Immature natural killer cell (primary cell): ENCODE measurements at places on chromosomes 13 and 19. TPM values are rescaled to one million over a fixed set of nuclear protein-coding genes. Genes with fewer than 3 reads are reported as not detected.

DNA sequence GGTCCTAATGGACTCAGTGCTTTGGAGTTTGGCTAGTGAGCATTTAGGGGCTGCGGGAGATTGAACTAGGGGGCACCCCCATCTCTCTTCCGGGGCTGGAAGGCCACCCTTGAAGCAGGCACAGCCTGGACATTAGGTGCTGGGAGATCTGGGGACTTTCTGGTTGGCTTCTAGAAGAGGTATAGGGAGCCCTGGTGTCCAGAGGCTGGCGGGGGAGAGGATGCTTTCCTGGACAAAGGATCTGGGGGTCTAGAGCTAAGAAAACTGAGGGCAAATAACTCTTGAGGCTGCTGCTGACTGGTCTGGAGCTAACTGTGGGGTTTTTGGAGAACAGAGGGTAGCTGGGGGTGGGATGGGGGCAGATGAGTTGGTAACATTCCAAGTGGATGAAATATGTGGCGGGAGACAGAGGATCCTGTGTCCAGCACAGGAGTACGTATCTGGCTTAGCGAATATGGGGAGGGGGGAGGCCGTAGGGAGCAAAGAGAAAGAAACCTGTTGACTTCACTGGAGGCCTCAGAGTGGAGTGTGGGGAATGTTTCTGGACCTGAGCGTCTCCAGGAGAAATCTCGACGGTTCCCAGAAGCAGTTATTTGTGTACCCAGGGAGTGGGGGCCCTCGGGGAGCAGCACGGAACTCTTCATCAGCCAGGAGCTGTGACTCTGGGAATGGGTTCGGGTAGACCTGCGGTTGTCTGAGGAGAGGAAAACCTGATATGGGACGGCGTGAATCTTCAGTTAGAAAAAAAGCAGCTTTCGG, 1.4 kb downstream of the HNRNPUL1 start:
- DNase-seq: no peak

GRCh38 chr13:107650081-107650701, 565.1 kb downstream of the LIG4 start:
- peak; percentile 9 for DNase-seq

GRCh38 chr19:3585301-3586126, at the start of gene GIPC3:
TSS of gene GIPC3 (plus strand) at chr19:3585478. CDS start at chr19:3585598, 120 bp downstream.
- no peak for DNase-seq

DNA sequence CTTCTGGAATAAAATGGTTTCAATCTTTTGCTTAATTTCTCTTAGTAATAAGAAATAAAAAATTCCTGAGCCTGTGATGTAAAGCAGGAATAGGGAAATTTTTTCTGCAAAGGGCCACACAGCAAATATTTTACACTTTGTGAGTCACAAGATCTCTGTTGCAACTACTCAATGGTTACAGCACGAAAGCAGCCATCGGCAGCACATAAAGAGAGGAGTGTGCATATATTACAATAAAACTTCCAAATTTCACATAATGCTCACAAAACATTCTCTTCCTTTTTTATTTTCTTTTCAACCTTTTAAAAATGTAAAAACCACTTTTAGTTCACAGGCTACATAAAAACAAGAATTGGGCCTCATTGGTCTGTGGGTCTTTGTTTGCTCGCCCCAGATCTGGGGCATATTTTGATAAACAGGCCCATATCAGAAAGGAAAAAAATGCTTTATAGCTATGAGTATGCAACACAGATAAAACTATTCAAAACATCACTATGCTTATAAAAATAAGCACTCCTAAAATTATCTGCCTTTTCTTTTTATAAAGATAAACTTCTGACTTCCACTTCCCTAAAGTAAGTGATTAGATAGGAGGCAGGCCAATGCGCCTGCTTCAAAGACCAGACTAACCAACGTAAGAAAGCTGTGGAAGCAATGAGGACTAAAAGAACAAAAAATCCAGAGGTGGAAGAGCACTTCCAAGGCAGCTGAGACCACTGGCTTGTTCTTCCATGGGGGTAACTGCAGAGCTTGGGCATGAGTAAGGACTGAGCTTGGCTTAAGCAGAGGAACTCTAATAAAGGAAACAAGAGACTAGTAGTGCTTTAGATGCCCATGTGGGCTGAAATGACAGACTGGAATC, 26.5 kb downstream of the MYCBP2 start:
- no peak for DNase-seq

GRCh38 chr19:7905268-7905667, 1.6 kb downstream of the MAP2K7 start:
- no peak for DNase-seq

DNA sequence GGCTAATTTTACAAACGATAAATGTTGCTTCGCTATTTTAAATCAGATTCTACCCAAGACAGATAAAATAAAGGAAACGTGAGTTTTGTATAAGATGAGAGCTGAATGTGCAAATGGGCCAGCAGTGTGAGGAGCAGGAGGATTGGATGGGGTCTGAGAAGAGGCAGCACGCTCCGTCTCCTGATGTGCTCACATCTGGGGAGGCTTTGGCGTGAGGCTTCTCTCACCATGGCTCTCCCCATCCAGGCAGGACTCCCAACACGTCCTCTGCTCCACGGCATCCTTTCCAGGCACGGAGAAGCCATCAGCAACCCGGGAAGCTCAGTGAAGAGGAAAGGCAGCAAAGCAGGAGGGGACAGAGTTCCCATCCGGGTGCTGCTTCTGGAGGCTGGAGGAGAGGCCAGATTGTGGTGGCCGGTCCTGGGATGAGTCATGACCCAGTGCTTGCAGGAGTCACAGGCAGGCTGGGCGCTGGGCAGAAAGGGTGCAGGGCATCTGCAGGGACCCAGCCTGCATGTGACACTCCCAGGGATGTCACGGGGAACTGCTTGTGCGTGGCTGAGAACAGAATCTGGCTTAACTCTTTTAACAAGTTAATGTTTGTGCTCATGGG, 47.5 kb downstream of the ZNF536 start:
- no peak for DNase-seq

GRCh38 chr19:52095172-52096014, at the start of gene ZNF841:
TSS of gene ZNF841 (minus strand) at chr19:52095765. CDS start at chr19:52084801, 10,964 bp downstream.
- DNase-seq: peak; percentile 83

GJB2 gene
- polyA plus RNA-seq: not detected

PTGER1 gene
- not detected for polyA plus RNA-seq

F10 gene
- polyA plus RNA-seq: not detected
